ENCODE measurements at places on chromosomes 7 and 10.

DNA sequence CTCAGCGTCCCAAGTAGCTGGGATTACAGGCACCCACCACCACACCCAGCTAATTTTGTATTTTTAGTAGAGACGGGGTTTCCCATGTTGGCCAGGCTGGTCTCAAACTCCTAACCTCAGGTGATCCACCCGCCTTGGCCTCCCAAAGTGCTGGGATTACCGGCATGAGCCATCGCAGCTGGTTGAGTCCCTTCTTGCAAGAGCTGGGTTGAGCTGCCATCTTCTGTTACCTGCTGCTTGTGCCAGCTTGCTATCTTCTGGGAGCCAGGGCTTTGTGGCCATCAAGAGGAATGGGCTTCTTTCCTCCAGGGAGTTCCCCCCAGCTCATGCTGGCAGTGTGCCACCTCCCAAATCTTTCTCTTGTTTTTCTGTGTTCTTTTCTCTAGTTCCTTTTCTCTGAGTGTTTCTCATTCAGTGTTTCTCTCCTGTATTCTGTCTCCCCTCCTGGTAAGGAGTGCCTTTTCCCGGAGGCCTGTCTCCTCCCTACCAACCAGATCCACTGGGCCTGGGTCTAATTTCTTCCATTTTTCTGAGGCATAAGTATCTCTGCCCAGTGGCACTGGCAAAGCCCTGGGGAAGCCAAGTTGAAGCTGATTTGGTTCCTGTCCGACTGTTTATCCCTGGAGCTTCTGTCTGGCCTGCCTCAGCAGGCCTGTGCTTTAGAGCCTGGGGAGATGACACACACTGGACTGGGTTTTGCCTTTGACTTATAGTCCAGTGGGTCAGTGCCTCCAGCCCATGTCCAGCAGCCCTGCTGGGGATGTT is 3.7 kb downstream of the DBNL start:
- no peak for DNase-seq

DNA sequence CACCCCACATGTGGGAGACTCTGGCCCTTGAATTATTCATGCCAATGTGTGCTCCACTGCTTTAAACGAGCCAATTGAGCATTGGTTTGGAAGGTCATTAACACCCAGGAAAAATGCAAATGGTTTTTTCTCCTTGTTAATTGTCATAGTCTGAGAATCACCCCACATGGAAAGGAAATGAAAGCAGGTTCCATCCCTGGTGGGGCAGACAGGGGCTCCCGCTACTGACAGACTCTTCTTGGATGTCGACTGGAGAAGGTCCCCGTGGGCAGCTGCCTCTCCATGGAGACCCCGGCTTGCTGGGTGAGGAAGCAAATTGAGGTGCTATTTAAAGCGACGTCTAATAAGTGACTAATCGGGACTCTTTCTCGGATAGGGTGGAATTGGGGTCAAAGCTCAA is 32.0 kb upstream of the EN2 start:
- DNase-seq, result no peak

DNA sequence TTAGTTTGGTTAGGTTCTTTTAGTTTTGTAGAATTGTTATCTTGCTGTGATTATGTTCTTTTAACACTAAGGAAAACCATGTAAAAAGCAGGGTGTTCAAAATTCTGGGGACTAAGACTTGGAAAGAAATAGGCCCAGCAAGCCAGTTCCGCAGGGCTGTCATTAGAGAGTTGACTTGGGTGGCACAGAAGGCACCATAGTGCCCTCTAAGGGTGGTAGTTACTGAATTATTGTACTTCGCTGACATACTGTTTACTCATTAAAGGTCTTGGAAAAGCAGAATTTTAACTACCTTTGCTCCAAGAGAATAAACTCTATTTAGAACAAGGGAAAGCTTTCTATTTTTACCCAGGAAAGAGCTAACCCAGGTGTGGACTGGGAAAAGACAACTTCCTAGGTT is 86.5 kb downstream of the OTUD1 start:
- no peak for DNase-seq

GRCh38 chr10:79491143-79491835 is 21.0 kb upstream of the EIF5AL1 start:
- no peak for DNase-seq

GRCh38 chr7:45000093-45001032 is at the start of gene CCM2:
Gene CCM2, plus strand, starts transcription at chr7:45000201. Its CDS starts 133 bp downstream, at chr7:45000334.
- no peak for DNase-seq

Measured in stimulated activated CD8-positive, alpha-beta memory T cell treated with anti-CD3 and anti-CD28 coated beads, Interleukin-7, amount 100 ng/mL, for 24 hours (primary cell).